ENCODE measurements at places on chromosomes 3 and 15. TPM values are rescaled to one million over a fixed set of nuclear protein-coding genes. Genes with fewer than 3 reads are reported as not detected.

Gene SEMA5B
- 26.8 TPM for total RNA-seq

- peak; percentile 93 for DNase-seq
- no peak overlapping the region for H3K4me3 ChIP-seq
- no peaks in the 10 kb centered on the region for H3K36me3 ChIP-seq
- no peaks in the 10 kb centered on the region for H3K27me3 ChIP-seq
Measured at GRCh38 chr15:65862682-65863081, 6.6 kb upstream of the RAB11A start.

DNA sequence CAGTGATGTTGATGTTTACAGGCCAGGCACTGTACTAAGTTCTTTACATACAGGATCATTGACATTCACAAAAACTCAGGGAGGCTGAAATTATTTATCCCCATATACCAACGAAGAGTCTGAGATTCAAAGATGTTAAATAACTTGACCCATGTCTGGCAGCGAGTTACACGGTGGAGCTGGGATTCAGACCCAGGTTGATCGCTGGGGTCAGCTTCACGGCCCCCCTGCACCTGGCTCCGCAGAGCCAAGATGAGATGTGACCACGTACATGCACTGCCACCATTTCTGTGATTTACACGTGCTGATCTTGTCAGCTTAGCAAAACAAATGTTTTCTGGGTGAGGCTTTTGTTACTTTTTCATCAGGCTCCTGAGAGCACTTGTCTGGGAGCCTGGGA is 109.8 kb downstream of the EEFSEC start:
- no peak overlapping the region for H3K27ac ChIP-seq
- H3K4me3 ChIP-seq: no peak overlapping the region
- 0 out of 2 replicates have a peak, but pooled peaks cover 3% of the 10 kb centered on the region for H3K4me1 ChIP-seq
- H3K27me3 ChIP-seq: no peaks in the 10 kb centered on the region
- peaks cover 12% of the 10 kb centered on the region for H3K36me3 ChIP-seq

Gene WDR76
- total RNA-seq: 17.8 TPM

Gene C2CD4A
- total RNA-seq: 0.19 TPM

DNA sequence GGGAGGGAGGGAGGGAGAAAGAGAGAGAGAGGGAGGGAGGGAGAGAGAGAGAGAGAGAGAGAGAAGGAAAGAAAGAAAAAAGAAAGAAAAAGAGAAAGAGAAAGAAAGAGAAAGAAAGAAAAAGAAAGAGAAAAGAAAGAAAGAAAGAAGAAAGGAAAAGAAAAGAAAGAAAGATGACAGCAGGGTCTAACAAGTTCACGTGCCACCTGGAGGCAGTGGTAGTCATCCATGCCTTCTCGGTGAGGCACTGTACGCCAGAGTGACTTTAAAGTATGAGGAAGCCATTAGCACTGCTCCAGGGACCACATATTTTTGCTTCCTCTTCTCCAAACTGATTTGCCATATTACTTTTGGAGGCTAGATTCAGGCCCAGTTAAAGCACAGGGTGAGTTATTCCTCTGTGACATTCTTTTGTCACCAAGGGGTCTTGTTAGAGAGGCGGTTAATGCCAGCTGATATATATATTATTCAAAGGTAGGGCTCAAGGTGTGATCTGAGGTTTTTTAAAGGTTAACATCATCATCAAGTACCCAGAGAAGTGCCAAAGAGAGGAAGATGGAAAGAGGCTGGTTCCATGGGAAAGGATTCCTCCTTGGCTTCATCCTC is at the start of gene HTR3D:
TSS of gene HTR3D (plus strand) at position 556 of the 606 bp plus-strand sequence. CDS start at position 556, 0 bp downstream.
- no peak within 1 kb of the TSS for H3K27ac ChIP-seq
- H3K27me3 ChIP-seq: no peaks in the 10 kb centered on the region
- H3K36me3 ChIP-seq: no peaks in the 10 kb centered on the region
- no peak for DNase-seq
- H3K4me1 ChIP-seq: no peaks in the 10 kb centered on the region
- H3K4me3 ChIP-seq: no peak within 1 kb of the TSS

- H3K4me3 ChIP-seq: no peak overlapping the region
- H3K36me3 ChIP-seq: no peaks in the 10 kb centered on the region
- H3K27me3 ChIP-seq: no peaks in the 10 kb centered on the region
- H3K4me1 ChIP-seq: peaks cover 7% of the 10 kb centered on the region
- no peak overlapping the region for H3K27ac ChIP-seq
- DNase-seq: no peak
Measured at GRCh38 chr15:67941648-67942310, 101.9 kb upstream of the RNU6-1 start.

GRCh38 chr3:186515125-186515524 is 29.1 kb downstream of the CRYGS start:
- H3K4me3 ChIP-seq: no peak overlapping the region
- no peaks in the 10 kb centered on the region for H3K36me3 ChIP-seq
- no peaks in the 10 kb centered on the region for H3K4me1 ChIP-seq
- no peaks in the 10 kb centered on the region for H3K27me3 ChIP-seq
- DNase-seq: no peak

DNA sequence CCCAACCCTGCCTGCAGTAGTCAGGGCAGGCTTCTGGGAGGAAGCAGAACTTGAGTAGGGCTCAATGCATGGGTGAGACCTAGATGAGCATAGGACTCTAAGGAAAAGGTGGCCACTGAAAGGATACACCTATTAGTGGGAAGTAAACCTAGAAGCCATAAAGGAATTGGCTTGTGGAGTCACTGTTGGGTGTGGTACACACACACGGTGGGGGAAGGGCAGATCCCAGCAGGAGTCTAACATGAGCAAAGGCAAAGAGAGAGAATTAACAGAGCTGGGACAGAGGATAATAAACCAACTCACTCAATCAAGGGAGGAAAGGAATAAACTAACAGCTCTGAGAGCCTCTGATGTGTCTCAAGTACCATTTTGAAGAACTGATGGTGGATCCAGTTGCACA is 23.1 kb downstream of the DAPK2 start:
- no peak overlapping the region for H3K4me3 ChIP-seq
- no peaks in the 10 kb centered on the region for H3K27me3 ChIP-seq
- no peaks in the 10 kb centered on the region for H3K36me3 ChIP-seq
- H3K27ac ChIP-seq: no peak overlapping the region

GRCh38 chr3:71398157-71398836 is 185.2 kb downstream of the FOXP1 start:
- H3K36me3 ChIP-seq: no peaks in the 10 kb centered on the region
- H3K4me3 ChIP-seq: no peak overlapping the region
- no peak for DNase-seq
- H3K4me1 ChIP-seq: peaks cover 5% of the 10 kb centered on the region

GRCh38 chr3:52456169-52456799 is 880 bp downstream of the NISCH start:
- H3K4me3 ChIP-seq: peak overlapping the region; percentile 94
- peaks cover 25% of the 10 kb centered on the region for H3K36me3 ChIP-seq
- DNase-seq: peak; percentile 59
- no peak overlapping the region for H3K27ac ChIP-seq
- peaks cover 20% of the 10 kb centered on the region for H3K4me1 ChIP-seq

- no peaks in the 10 kb centered on the region for H3K36me3 ChIP-seq
- no peak for DNase-seq
- H3K27me3 ChIP-seq: no peaks in the 10 kb centered on the region
- H3K27ac ChIP-seq: no peak overlapping the region
Measured at GRCh38 chr15:40067921-40068624, 29.1 kb upstream of the SRP14 start.

Gene PLSCR2
- total RNA-seq: not detected

Gene FBXW12
- total RNA-seq: not detected

- no peaks in the 10 kb centered on the region for H3K36me3 ChIP-seq
- no peak overlapping the region for H3K4me3 ChIP-seq
- no peaks in the 10 kb centered on the region for H3K4me1 ChIP-seq
- H3K27me3 ChIP-seq: no peaks in the 10 kb centered on the region
Measured at GRCh38 chr3:176090727-176091126, 1106.6 kb downstream of the TBL1XR1 start.

- DNase-seq: no peak
- H3K27ac ChIP-seq: no peak overlapping the region
- H3K27me3 ChIP-seq: no peaks in the 10 kb centered on the region
- no peak overlapping the region for H3K4me3 ChIP-seq
- H3K36me3 ChIP-seq: no peaks in the 10 kb centered on the region
Measured at GRCh38 chr3:105473521-105474223, 107.0 kb downstream of the ALCAM start.

Gene CNOT10
- 58.1 TPM for total RNA-seq

Gene CMTM8
- total RNA-seq: 24.5 TPM

- DNase-seq: no peak
- no peak overlapping the region for H3K27ac ChIP-seq
- H3K27me3 ChIP-seq: no peaks in the 10 kb centered on the region
- no peaks in the 10 kb centered on the region for H3K4me1 ChIP-seq
- H3K36me3 ChIP-seq: no peaks in the 10 kb centered on the region
Measured at GRCh38 chr3:63984391-63984790, 38.9 kb downstream of the PSMD6 start.

Gene NPTN
- total RNA-seq: 121 TPM

- no peak overlapping the region for H3K4me3 ChIP-seq
- no peaks in the 10 kb centered on the region for H3K27me3 ChIP-seq
- no peak for DNase-seq
- H3K27ac ChIP-seq: no peak overlapping the region
- no peaks in the 10 kb centered on the region for H3K4me1 ChIP-seq
- H3K36me3 ChIP-seq: no peaks in the 10 kb centered on the region
Measured at GRCh38 chr15:95417761-95418160, 912.7 kb upstream of the NR2F2 start.

- H3K4me3 ChIP-seq: no peak overlapping the region
- H3K4me1 ChIP-seq: peaks cover 35% of the 10 kb centered on the region
- no peak for DNase-seq
Measured at GRCh38 chr3:55556619-55557537, 69.8 kb upstream of the WNT5A start.

DNA sequence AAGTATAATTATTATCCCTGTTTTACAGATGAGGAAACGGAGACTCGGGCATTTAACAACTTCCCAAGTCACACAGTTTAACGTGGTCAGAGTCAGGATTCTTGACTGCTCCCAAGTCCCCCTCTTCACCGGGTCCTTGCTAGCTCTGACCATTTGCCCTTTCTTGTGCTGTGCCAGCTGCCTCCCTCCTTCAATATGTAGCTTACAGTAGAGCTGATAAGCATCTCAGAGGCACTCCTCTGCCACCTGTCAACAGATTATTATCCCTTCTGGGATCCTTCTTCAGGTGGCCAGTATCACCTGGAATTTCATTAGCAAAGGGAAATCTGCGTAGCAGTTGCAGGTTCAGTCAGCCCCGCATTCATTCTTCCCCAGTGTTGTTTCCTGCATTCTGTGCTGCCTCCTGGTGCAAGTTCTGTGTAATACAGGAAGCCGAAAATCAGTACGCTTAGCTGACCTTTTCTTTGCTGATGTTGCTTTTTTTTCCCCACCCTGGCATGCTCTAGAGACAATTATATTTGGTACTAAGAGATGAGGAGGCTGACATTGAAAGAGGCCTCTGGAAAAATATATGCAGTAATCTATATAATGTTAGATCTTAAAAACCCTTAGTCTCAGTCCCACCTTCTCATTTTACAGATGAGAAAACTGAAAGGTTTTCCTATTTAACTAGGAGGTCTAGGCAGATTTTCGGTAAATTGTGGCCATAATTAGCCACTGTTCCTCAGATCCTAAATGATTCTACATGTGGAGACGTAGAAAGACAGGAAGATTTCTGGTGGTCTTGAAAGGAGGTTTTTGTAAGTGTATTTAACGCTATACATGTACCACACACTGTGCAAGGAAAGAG is 24.8 kb downstream of the TMOD2 start:
- H3K36me3 ChIP-seq: no peaks in the 10 kb centered on the region
- no peak overlapping the region for H3K4me3 ChIP-seq
- peak; percentile 91 for DNase-seq
- H3K4me1 ChIP-seq: no peaks in the 10 kb centered on the region
- no peaks in the 10 kb centered on the region for H3K27me3 ChIP-seq
- no peak overlapping the region for H3K27ac ChIP-seq

GRCh38 chr15:56719774-56720555 is 13.3 kb downstream of the ZNF280D start:
- H3K27ac ChIP-seq: peak overlapping the region; percentile 26
- H3K4me1 ChIP-seq: peaks cover 16% of the 10 kb centered on the region
- no peak for DNase-seq
- H3K36me3 ChIP-seq: no peaks in the 10 kb centered on the region

Gene LSMEM2
- 1.5 TPM for total RNA-seq

GRCh38 chr3:196726788-196727675 is 12.6 kb upstream of the PAK2 start:
- no peaks in the 10 kb centered on the region for H3K4me1 ChIP-seq
- no peak for DNase-seq
- no peak overlapping the region for H3K4me3 ChIP-seq
- H3K27ac ChIP-seq: no peak overlapping the region
- H3K36me3 ChIP-seq: no peaks in the 10 kb centered on the region
